ENCODE measurements at places on chromosomes 2 and 18.

DNA sequence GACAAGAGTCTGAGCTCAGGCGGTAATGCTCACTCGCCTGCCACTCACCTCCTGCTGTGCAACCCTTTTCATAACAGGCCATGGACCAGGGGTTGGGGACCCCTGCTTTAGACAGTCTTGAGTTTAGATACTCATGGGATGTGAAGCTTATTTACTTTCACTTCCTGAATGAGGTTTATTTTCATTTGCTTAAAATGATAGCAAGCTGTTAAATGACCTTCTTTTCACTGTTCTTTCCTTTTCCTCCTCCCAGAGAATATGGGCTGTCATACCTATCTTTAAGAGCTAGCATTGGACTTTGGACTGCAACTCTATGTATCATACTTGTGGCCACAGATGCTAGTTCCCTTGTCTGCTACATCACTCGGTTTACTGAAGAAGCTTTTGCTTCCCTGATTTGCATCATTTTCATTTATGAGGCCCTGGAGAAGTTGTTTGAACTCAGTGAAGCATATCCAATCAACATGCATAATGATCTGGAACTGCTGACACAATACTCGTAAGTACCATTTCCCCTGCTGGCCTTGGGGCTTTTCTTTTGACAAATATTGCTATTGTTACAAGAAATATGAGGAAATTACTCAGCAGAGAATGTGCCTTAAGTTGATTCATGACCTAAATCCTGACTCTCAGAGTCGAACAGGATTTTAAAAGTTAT is 168.5 kb downstream of the DPP4 start:
- no peak for DNase-seq

GRCh38 chr2:163775304-163775703 is 39.5 kb upstream of the FIGN start:
- DNase-seq: no peak

GRCh38 chr2:8803658-8804379 is 33.6 kb downstream of the KIDINS220 start:
- DNase-seq: no peak

DNA sequence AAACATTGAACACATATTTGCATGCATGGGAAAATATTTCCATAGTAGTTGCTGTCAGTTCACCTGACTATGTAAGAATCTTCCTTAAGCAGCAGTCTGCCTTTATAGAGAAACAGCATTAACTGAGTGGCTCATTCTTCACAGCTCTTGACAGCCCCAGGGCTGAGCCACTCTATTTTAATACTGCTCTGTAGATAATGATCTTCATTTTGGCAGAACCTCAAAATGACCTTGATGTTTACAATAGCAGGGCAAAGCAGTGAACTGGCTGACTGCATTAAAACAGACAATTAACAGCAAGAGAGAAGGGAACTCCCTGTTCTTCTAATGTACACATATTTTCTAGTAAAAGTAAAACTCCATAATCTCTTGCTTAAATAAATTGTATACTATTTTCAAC is 580.6 kb upstream of the SOX11 start:
- no peak for DNase-seq

All from iPS DF 6.9 (cell line).